Effector memory CD4-positive, alpha-beta T cell (primary cell): ENCODE measurements at places on chromosomes 5 and 9.

DNA sequence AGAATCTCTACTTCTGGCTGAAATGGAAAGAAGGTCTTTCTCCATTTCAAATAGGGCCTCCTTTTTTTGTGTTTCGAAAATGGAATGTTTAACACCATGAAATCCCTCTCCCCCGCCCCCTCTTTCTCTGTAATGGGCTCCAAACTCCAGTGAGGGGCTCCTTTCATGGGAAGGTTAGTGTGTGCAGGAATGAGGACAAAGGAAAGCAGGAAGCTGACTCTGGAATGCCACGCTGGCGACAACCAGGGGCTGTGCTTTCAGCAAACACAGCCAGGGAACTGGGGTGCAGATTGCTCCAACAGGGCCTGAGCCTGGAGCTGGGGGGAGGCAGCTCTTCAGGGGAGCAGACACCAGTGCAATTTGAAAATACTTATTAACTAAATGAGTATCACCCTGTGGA is 82.8 kb downstream of the CRB2 start:
- no peak for DNase-seq

DNA sequence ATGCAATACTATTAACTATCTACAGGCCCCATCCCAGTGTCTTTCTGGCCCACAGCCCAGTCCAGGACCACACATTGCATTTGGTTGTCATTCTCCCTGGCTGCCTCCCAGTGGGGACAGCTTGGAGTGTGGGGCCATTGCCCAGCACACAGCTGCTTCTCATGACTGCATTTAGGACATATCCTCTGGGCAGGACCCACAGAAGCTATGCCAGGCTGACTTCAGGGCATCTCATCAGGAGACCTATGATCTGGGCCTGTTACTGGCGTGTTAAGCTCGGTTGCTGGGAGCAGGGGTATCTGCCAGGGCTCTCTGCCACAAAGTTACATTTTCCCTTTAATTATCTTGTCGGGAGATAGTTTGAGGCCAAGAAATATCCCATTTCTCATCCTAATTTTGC is 32.1 kb upstream of the CLPTM1L start:
- DNase-seq, result no peak

- peak; percentile 58 for DNase-seq
Observed at GRCh38 chr5:138654281-138654867, 79.2 kb upstream of the HSPA9 start.

DNA sequence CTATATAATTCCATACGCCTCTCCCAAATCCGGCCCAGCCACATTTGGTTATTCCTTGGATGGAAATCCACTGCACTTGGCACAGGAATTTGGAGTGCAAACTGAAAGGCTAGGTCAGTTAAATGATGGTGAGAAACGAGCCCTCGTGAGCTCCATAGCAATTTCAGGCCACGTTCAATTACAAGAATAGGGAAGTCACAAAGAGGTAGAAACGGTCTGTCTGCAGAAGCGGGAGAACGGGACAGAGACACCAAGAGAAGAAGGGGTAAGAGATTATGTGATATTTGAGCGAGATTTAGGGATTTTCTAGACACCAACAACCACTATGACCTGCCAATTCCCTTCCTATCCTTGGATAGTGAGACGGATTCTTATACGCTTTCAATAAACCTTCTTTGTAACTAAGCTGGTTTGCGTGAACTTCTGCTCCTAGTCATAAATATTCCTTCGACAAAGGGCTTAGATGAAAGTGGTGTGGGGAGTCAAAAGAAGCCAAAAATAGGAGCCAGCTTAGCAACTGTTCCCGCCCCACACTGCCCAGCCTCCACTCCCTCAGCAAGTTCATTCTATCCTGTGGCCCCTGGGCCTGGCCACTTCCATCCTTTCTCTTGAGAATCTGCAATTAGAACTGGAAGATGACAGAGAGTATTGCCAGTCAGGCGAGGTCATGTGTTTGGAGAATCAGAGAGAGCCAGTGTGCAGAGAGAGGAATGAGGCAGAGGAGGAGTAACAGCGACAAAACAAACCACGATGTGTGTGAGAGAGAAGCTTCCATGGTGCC is 118.4 kb downstream of the ZNF608 start:
- DNase-seq, result no peak

GRCh38 chr9:81758123-81758797 is 68.9 kb upstream of the TLE1 start:
- no peak for DNase-seq

- DNase-seq, result no peak
Observed at GRCh38 chr5:38719916-38720315, 125.9 kb upstream of the OSMR start.

GRCh38 chr9:89841456-89841855 is 236.6 kb downstream of the GADD45G start:
- no peak for DNase-seq

- no peak for DNase-seq
Observed at GRCh38 chr9:128024761-128025308, 42.3 kb downstream of the NAIF1 start.

DNA sequence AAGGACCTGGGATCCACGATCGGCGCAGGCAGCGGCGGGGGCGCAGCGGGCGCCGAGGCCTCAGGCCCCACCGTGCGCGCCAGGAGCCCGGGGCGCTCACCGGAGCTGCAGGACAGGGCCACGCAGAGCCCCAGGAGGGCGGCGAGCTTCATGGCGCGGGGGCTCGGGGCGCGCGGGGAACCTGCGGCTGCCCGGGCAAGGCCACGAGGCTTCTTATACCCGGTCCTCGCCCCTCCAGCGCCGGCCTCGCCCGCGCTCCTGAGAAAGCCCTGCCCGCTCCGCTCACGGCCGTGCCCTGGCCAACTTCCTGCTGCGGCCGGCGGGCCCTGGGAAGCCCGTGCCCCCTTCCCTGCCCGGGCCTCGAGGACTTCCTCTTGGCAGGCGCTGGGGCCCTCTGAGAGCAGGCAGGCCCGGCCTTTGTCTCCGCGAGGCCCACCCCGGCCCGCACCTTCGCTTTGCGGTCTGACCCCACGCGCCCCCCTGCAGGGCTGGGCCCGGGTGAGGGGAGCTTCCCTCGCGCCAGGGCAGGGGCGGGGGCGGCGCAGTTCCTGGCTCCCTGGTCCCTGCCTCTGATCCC is at the start of gene SCGB3A1:
Gene SCGB3A1, minus strand, starts transcription at position 189 of the 577 bp plus-strand sequence. Its CDS starts 37 bp downstream, at position 152.
- no peak for DNase-seq

DNA sequence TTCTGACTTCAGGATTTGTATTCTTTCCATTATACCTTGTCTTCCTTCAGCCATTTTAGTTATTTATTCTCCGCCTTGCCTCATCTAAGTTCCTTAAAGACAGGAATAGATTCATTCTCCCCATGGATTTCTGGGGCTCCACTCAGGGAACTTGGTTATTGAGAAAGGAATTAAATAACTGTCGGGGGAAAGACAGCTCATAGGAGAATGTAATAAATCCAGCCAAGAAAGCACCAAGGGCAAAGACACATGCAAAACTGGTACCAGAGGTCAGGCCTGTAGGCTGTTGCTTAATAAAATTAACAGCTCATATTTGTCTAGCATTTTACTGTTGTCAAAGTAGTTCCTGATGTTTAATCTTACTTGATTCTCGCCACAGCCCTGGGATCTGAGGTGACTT is 357.2 kb downstream of the TMEM38B start:
- no peak for DNase-seq

- no peak for DNase-seq
Observed at GRCh38 chr5:114223866-114224265, 138.0 kb upstream of the KCNN2 start.

DNA sequence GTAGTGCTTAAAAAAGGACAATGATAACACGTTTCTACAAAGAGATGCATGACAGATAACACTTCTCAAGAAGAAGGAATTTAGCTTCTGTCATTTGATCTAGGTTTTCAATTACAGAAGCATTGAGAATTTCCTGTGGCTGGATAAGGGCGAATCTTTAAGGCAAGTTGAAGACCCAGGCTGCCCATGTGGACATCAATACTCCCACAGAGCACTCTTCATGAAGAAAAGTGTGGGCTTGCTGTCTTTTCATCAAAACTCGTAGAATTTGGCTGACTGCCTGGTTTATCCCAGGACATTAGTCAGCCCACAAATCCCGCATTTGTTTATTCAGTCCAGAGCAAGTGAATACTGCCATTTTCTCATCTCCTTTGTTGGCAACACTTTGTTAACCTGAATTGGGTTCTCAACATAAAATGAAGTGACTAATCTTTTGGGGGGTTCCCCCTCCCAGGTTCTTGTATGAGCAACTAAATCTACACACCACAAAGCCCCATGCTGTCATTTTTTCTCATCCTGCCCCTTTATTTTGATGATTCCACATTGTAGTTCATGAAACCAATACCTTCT is 43.4 kb upstream of the CDKN2B start:
- no peak for DNase-seq

DNA sequence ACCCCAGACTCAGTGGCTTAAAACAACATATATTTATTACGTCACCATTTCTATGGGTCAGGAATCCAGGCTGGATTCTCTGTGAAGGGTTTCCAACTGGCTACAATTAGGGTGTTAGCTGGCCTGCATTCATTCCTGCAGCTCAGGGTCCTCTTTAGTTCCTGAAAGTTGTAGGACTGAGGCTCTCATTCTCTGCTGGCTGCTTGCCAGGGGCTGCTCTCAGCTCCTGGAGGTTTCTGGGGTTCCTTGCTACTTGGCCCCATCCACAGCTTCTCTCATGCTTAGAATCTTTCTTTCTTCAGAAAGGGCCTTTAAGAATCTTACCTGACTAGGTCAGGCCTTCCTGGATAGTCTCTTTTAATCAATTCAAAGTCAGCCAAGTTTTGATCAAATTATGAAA is 424.6 kb downstream of the GADD45G start:
- no peak for DNase-seq

GRCh38 chr9:111957856-111958631 is 61.4 kb downstream of the UGCG start:
- no peak for DNase-seq

GRCh38 chr5:9712911-9713310 is 82.8 kb upstream of the TAS2R1 start:
- no peak for DNase-seq

- no peak for DNase-seq
Observed at GRCh38 chr5:96816991-96817390, 9.2 kb upstream of the ERAP1 start.

DNA sequence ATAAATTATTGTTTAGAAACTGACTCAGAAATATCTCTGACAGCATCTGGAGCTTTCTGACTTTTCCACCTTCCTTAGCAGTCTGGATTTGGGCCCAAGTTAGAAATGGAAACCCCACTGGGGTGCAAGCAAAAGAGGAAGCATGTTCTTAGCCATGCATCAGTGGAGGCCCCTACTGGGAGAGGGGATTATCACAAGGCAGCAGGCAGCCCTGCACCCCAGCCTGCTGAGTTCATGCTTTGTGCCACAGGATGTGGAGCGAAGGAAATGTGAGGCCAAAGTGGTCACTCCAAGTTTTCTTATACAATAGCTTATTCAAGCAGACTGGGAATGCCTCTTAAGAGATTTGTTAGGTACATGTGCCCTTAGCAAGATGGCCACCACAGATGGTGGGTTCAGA is 146.5 kb upstream of the TLX3 start:
- no peak for DNase-seq

DNA sequence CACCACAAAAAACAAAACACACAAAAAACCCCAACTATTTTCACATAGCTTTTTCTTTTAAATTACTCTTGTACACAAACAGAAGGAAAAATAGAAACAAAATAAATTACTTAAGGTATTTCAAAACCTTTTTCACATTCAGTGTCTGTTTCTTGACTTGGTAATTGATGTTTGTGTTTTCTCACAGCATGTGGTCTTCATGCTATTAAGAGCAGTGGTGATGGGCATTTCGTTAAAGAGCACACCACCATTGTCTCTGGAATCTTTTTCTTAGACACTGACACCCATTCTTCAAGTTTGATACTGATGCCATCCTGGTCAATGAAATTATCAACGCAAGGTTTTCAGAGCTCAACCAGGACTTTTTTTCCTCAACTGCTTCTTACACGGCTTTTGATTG is 63.8 kb downstream of the SLC28A3 start:
- no peak for DNase-seq

DNA sequence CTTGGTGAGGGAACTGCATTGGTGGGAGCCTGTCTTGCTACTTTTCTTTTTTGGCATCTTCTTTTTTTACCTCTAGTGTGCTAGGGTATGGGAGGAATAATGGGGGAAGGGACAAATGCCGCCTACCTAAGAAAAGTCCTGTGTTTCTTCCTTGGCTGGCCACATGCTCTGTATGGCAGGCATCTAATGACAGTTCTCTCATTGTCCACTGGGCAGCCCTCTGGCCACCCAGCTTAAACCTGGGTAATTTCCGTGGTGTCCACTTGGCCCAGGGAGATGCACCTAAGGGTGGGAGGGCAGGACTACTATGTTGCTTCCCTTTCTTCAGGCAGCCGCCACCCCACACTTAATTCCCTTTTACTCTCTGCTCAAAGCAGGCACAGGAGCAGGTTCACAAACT is 173.1 kb downstream of the YTHDC2 start:
- no peak for DNase-seq

DNA sequence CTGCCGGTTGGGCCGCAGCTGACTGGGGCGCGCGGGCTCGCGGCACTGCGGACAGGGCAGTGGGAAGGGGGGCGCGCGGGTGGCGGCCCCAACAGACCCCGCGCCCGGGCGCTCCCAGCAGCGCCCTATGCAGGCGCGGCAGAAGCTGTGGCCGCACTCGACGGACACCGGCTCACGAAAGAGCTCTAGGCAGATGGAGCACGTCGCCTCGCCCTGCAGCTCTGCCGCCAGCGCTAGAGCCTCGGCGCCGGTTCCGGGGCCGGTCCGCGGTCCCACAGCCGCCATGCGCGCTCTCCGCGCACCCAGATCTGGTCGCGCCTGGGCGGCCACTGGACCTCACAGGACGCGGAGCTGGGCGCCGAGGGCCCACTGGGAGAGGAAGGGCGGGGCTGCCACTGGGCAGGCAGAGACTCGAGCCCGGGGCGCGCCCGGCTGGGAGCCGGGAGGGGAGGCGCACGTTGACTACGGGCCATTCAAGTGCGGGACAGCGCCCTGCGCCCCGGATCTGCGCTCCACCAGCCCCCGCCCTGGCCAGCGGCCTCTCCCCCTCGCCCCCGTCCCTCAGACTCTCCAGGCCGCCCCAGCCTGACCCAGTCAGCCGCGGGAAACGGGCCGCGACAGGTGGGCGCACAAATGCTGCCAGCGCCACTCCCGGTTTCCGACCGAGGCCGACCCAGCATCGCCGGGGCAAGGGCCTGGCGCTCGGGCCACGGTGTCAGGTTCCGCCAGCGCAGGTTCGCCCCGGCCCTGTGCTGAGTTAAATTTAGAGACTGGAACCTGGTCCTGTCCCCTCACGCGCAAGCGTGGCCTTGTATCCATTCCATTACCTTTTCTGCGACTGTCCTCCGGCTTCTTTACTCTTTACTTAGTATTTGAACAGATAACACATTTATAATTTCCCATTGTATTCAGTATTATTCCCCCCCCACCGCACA is at the start of gene TRIM7:
Gene TRIM7, minus strand, starts transcription at position 371 of the 935 bp plus-strand sequence. Its CDS starts 86 bp downstream, at position 285.
- no peak for DNase-seq

- DNase-seq, result no peak
Observed at GRCh38 chr5:1315018-1315708, 20.3 kb upstream of the TERT start.

- no peak for DNase-seq
Observed at GRCh38 chr9:13088720-13089427, 190.6 kb downstream of the MPDZ start.
